ENCODE measurements at places on chromosomes 1 and 21. TPM values are rescaled to one million over a fixed set of nuclear protein-coding genes. Genes with fewer than 3 reads are reported as not detected.

LCE6A gene
- not detected for polyA plus RNA-seq

- no peak for DNase-seq
Measured at GRCh38 chr1:15525050-15526020, 1.3 kb upstream of the DNAJC16 start.

FALEC gene
- 0.80 TPM for polyA plus RNA-seq

GRCh38 chr1:99627615-99628014, 18.3 kb upstream of the PALMD start:
- DNase-seq: no peak

RNU1-1 gene
- 6.5 TPM for polyA plus RNA-seq

GRCh38 chr21:32192291-32193097, 86.4 kb downstream of the MIS18A start:
- no peak for DNase-seq

GRCh38 chr1:166590161-166590560, 249.1 kb upstream of the POGK start:
- no peak for DNase-seq

DNA sequence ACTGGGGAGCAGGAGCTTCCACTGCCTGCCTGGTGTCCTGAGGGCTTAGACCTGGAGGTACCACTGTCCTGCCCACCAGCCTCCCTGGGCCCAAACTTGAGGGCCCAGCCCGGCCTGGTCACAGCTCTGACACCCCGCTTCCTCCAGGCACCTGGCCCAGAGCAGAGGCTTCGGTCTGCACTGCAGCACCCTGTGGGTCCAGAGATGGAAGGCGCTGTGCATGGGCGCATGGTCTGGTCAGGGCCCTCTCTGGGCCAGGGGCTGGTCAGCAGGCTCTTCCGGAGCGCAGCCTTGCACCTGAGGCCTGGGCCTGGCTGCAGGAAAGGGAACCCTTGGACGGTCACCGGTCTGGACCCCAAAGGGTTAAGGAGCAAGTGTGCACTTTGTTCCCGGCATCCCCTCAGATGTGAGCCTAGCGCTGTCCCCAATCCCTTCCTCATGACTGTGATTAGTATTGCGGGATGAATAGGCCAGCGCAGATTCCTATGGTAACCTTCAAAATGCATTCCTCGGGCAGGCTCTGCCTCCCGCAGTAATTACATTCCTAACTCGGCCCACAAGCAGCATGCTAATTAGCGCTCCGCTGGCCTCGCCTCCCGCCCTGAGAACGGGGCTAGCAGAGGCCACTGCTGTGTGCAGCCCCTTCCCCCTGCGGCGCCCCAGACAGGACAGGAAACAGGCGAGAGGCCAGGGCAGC, 36.3 kb downstream of the PRDM16 start:
- DNase-seq: no peak

Measured in A549 (cell line).